ENCODE measurements at places on chromosomes 2 and 18.
A peak's percentile ranks its signal among the peaks of the same experiment; 100 is the strongest.

DNA sequence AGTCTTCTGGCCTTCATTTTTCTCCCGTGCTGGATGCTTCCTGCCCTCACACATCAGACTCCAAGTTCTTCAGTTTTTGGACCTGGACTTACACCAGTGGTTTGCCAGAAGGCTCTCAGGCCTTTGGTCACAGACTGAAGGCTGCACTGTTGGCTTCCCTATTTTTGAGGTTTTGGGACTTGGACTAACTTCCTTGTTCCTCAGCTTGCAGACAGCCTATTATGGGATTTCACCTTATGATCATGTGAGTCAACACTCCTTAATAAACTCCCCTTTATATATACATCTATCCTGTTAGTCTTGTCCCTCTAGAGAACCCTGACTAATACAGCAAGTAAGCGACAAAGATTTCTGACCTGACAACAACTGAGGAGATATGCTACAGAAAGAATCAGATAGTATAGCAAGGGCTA lies 7.2 kb downstream of the CDC42EP3 start:
- no peak for DNase-seq

GRCh38 chr2:110840508-110840907 lies 108.1 kb downstream of the ACOXL start:
- no peak for DNase-seq

DNA sequence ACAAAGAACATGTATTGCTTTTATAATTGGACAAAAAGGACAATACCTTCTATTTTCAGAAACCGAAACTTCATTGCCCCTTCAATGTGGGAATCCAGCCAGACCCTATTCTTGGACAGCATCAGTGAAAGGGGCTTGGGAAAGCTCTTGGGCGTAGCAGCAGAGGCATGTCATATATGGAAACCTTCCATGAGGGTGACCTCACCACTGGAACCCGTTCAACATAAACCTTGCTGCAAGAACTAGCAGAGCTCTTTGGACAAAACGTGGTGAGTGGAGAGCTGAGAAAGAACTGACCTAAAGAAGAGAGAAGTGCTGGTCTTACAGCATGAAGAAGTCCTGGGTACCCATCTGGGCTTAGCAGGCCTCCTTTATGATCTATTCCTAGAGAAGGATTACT lies 22.7 kb upstream of the ACTG2 start:
- DNase-seq: no peak

DNA sequence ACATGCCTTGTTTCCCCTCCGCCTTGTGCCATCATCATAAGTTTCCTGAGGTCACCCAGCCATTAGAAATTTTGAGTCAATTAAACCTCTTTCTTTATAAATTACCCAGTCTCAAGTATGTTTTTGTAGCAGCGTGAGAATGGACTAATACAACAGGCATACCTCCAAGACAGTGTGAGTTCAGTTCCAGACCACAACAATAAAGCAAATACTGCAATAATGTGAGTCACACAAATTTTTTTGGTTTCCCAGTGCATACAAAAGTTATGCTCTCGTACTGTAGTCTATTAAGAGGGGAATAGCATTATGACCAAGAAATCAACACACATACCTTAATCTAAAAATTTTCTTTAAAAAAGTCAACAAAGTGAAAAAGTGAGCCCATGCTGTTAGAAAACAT lies 217.2 kb downstream of the NR4A2 start:
- DNase-seq: no peak

GRCh38 chr2:46091004-46091403 lies 206.2 kb upstream of the EPAS1 start:
- DNase-seq: no peak

GRCh38 chr2:68475110-68475509 lies 7.7 kb downstream of the APLF start:
- no peak for DNase-seq

DNA sequence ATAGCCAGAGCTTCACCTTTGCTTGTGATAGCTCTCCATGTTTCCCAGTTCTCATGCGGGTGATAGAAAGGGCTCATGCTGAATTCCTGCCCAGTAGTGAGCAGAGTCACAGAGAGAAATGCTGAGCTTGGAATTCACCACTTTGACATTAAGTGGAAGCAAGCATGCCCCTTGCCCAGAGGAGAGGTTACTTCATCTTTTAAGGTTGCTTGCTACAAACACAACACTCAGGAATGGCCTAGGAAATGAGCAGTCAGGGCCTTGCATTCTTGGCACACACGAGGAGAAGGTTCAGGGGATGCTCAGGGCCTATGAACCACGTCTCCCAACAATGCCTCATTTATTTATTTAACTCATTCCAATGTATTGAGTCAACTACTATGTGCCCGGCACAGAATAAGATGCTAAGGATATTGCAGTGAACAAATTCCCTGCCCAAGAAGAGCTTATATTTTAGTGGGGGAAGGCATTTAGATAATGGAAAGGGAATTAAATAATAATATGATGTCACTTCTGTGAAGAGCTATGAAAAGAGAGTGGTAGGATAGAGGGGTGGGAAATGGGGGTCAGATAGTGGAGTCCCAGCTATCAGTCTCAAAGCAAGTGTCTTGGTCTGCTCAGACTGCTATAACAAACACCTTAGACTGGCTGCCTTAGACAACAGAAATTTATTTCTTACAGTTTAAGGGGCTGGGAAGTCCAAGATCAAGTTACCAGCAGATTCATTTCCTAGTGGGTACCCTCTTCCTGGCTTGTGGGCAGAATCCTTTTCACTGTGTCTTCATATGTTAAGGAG lies 42.1 kb downstream of the DDX18 start:
- DNase-seq: peak; percentile 99

GRCh38 chr2:98027538-98027937 lies 31.8 kb upstream of the TMEM131 start:
- DNase-seq: no peak

DNA sequence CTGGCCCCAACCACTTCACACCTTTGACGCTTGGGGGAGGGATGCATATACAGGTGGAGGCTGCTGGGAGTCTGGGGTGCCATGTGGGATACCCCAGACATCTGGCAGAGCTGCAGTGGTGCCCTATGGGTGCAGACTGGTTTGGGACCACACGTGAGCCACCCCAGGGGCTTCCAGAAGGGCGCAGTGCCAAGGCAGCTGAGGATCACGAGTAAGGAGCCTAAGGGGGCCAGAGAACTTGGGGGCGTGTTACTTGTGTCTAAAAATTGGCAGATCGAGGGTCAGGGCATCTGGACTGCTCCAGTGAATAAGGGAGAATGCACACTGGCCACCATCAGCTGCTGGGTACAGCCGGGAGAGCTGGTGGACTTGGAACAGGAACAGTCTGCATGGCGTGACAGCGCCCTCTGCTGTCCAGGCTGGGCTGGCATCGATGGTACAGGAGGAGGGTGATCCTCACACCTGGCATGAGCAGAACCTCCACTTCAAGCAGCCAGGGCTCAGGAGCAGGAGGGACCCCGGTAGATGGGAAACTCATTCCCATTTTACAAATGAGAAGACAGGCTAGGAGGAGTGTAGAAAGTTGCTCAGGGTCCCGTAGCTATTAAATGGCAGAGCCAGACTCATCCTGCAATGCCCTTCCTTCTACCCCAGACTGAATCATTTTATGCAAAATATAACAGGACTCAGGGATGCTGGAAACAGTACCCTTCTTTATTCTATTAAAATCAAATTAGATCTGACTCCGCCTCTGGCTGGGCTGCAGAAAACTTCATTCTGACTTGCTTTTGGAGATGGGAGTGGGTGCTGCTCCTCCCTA lies 60.4 kb downstream of the ATOH8 start:
- DNase-seq: peak; percentile 73

- DNase-seq: no peak
Measured at GRCh38 chr2:37418956-37419355, 74.5 kb downstream of the QPCT start.

GRCh38 chr18:57063601-57064103 lies 83.2 kb upstream of the BOD1L2 start:
- no peak for DNase-seq

DNA sequence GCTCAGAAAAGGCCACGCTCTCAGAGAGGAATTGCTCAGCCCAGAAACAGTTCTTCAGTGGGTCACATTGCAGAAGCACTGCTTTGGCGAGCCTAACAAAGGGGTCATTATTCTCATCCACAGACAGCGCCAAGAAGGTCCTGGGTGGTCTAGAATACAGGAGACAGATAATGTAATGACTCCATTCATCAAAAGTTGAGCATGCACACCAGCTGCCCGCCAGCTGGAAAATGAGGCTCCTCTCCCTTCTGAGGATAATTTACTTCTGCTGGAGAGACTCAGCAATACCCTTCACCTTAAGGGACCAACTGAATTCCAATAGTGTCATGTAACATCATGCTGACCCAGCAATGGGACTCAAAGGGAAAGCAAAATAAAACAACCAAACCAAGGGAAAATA lies 79.9 kb downstream of the TRIB2 start:
- no peak for DNase-seq

- DNase-seq: no peak
Measured at GRCh38 chr18:75290737-75291358, 80.3 kb downstream of the TSHZ1 start.

DNA sequence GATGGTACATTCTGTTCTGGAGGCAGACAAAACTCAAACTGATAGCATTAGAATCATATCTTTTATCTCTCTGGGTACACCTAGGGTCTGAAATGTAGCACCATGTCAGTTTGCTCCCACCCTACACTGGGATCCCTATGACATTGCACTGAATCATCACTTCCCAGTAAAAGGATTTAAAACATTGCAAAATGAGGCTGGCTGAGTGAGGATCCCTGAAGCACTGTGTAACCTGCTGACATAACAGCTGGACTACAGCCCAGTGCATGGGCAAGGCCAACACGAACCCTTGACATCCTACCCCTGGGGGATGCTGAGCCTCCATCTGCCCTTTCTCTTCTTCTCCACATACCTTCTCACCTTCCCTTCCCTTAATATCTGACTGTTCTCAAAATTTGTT lies 253.2 kb downstream of the TTC32 start:
- peak; percentile 55 for DNase-seq

DNA sequence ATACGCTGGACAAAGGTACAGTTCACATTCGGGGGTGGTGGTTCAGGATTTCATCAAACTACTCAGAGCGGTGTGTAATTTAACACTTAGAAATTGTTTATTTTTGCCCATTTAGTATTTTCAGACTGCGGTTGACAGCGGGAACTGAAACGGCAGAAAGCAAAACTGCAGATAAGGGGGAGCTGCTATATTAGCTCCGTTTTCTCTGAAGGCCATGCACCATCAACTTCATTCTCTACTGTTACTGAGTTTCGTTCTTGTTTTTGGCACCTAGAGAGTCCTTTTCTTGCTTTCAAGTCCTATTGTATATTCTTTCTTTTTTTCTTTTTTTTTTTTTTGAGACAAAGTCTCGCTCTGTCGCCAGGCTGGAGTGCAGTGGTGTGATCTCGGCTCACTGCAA lies 121.5 kb upstream of the SP3 start:
- no peak for DNase-seq

DNA sequence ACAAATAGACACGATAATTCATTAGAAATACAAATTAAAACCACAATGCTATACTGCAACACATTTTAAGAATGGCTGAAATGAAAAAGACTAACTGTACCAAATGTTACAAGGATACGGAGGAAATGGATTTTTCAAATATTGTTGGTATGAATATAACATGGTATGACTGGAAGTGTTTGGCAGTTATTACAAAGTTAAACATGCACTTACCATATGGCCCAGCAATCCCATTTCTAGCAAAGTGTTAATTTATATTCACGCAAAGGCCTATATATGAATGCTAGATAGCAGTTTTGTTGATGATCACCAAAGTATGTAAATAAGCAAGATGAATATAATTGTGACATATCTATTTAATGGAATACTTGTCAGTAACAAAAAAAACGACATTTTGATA lies 497.8 kb upstream of the FSIP2 start:
- no peak for DNase-seq

DNA sequence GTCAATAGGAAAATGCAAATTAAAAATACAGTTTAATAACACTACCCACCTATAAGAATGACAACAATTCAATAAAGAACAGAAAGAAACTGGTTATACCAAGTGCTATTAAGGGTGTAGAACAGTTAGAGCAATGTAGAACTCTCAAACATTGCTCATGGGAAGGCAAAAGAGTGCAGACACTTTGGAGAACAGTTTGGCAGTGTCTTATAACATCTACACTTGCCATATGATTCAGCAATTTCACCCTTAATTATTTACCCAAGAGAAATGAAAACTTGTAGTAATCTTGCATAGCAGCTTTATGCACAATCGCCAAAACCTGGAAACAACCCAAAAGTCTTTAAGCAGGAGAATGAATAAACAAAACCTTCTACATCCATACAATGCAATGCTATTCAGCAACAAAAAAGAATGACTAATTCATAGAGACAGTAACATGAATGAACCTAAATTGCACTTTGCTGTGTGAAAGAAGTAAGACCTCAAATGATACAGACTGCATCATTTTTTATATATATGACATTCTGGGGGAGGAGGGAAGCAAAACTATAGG lies 455.2 kb downstream of the THSD7B start:
- peak; percentile 31 for DNase-seq

DNA sequence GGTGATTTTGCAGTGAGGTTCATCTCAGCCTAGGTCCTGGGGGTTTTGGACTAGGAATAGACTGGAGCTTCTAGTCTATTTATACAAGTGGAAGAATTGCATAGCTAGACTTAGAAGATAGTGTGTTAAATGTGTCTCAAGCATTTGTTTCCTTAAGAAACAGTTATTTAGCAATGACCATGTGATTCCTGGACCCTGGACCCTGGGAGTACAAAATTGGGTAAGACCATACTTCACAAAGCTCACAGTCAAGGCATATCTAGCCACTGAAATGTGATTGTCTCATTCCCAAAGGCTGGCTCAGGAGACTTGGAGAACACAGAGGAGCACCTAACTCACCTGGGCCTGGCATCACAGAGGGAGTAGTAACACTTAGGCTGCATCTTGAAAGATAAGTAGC lies 754.5 kb downstream of the SATB2 start:
- DNase-seq: no peak

GRCh38 chr18:67094123-67094522 lies 422.4 kb downstream of the DSEL start:
- no peak for DNase-seq

- no peak for DNase-seq
Measured at GRCh38 chr2:108449410-108450130, 564 bp downstream of the GCC2 start.

DNA sequence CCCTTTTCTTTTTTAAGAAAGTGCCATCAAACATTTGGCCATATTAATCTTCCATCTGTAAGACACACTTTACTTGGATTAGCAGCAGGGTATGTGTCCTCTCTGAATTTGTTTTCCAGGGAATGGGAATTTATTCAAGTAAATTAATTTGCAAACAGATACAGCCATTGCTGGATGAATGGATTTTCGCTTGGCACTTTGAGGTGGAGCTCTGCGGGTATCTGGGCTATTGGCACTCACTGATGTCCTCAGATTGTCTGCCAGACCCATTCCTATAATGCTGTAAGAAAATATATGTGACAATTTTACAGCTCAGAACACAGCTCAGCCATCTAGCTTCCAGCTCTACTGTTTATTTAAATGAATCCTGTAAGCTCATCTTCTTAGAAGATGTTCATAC lies 201.2 kb upstream of the CDH20 start:
- DNase-seq: no peak

- DNase-seq: no peak
Measured at GRCh38 chr2:111161971-111162370, 41.3 kb downstream of the BCL2L11 start.

GRCh38 chr18:60812921-60813320 lies 440.3 kb upstream of the MC4R start:
- DNase-seq: no peak

GRCh38 chr2:15940661-15941480 lies 521 bp downstream of the MYCN start:
- no peak for DNase-seq

GRCh38 chr2:72713857-72714256 lies 112.0 kb downstream of the EXOC6B start:
- DNase-seq: no peak
